ENCODE measurements at places on chromosomes 4 and X.
A peak's percentile ranks its signal among the peaks of the same experiment; 100 is the strongest.

DNA sequence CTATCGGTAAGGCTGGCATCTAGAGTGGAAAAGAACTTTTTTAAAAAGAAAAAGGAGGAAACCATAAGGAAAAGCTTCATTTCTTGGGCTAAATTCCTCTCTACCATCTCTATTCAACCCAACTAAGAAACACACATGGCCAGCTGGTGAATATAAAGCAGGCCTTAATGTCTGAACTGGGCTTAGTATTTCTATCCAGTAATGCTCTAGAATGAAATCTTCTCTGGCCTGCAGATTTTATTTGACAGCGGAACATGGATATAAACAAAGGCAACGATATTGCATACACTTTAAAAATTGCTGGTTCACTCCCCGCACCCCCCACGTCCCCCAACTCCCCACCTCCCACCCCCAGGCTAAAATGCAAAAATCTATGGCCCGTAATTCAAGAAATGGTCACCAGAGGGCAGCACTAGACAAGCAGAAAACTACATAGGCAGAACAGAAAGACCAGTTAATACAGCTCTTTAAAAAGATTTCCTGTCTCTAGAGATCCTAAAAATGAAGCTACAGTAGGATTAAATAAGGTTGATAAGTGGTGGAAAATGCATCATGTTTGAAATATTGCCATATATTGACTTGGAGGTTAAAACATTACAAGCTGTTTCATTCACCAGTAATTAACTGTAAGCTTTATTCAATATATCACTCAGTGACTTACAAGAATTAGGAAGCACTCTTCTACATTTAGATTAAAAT, 155.2 kb upstream of the GALNT7 start:
- peak; percentile 49 for DNase-seq

- DNase-seq: no peak
These were observed 97.6 kb downstream of the HMX1 start for GRCh38 chr4:8774071-8774470.

DNA sequence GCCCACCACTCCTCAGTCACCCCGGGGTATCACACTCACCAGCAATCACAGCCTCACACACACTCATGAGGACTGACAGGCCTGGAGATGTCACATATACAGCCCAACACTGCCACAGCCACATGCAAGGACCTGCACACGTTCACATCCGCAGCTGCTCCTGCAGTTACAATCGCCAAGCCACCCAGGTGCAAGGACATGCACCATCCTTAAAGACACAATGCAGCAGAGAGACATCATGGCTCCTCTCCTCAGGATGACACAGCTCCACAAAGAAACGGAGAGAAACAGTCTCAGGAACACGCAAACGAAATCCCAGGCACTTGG, 1.1 kb downstream of the PCSK1N start:
- no peak for DNase-seq

DNA sequence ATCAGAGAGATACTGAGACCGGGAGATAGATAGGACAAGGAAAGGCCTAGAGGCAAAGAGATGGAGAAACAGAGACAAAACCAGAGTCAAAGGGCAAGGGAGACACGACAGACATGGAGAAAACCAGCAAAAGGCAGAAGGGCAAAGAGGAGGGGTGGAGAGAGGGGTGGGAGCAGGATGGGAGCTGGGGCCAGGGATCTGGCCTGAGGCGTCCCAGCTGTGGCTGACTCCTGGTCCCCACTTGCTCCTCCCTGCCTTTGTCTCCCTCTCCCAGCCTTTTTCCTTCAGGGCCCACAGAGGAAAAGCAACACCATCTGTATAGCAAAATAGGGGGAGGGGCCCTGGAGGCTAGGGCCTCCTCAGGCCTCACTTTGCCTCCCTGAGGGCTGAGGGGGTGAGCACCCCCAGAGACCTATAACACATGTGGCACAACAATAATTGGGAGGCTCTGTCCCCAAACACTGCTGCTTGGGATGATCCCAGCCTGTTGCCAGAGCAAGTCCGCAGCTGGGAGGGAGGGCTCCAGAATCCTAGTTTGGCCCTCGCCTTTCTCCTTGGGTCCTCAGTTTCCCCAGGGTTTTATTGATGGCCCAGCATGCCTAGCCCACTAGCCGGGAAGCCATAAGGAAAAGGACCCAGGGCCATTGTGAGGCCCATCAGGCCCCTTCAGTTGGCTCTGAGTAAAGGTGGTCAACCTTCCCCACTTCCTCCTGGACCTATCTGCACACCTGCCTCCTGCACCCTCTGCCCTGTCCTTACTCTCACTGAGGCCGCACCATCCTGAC, 96.8 kb downstream of the PJA1 start:
- no peak for DNase-seq

DNA sequence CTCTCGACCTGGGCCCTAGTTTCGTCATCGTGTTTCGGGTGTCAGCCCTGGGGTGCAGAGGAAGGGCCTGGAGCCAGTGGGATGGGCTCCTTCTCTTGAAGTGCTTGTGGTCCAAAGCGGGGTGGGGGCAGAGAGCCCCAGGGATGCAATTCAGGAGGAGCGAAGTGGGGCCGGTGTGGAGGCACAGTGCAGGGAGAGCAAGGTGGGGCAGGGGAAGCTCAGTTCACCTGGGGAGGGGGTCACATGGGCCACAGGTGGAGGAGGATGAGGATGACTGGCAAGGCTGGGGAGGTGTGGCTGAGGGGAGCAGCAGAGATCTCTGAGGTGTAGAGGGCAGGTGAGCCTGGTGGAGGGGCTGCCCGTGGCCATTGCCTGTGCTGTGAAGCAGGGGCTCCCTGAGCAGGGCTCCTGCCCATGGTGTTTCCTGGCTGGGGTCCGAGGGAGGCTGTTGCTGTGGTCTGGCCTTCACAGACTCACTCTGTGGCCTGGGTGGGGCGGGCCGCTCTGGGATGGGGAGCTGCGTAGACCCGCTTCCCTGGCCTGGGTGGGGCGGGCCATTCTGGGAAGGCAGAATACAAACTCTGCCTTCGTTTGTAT, 6.9 kb downstream of the SORCS2 start:
- DNase-seq: no peak

DNA sequence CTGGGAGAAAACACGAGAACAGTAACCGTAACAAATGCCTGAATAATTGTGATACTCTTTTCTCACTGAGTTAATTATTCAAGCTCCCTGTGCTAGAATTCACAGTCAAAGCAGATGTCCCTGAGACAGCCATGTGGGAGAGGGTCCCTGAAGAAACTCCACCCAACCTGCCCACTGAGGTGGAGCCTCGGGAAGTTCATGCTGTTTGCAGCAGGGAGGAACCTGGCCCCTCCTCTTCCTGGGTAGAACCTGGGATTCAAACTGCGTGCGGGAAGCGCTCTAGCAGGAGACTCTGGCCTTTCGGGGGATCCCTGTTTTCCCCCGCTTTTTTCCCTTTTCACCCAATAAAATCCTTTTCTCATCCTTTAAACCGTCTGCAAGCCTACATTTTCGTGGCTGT, 20.2 kb upstream of the RHOH start:
- no peak for DNase-seq

- DNase-seq: no peak
These were observed 50.8 kb upstream of the HOPX start for GRCh38 chr4:56731857-56732256.

- DNase-seq: no peak
These were observed 465.5 kb upstream of the ACTRT1 start for GRCh38 chrX:128517691-128518090.

- DNase-seq: no peak
These were observed 42.2 kb downstream of the PPM1K start for GRCh38 chr4:88242144-88242543.

DNA sequence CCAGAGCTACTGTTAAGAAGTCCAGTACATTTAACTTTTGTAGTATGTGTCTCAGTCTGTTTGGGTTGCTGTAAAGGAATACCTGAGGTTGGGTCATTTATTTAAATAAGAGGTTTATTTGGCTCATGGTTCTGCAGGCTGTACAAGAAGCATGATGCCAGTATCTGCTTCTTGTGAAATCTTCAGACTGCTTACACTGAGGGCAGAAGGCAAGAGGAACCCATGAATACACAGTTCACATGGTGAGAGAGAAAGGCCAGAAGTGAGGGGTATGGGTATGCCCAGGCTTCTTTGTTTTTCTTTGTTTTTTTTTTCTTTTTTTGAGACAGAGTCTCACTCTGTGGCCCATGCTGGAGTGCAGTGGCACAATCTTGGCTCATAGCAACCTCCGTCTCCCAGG, 6.0 kb upstream of the CISD2 start:
- no peak for DNase-seq

DNA sequence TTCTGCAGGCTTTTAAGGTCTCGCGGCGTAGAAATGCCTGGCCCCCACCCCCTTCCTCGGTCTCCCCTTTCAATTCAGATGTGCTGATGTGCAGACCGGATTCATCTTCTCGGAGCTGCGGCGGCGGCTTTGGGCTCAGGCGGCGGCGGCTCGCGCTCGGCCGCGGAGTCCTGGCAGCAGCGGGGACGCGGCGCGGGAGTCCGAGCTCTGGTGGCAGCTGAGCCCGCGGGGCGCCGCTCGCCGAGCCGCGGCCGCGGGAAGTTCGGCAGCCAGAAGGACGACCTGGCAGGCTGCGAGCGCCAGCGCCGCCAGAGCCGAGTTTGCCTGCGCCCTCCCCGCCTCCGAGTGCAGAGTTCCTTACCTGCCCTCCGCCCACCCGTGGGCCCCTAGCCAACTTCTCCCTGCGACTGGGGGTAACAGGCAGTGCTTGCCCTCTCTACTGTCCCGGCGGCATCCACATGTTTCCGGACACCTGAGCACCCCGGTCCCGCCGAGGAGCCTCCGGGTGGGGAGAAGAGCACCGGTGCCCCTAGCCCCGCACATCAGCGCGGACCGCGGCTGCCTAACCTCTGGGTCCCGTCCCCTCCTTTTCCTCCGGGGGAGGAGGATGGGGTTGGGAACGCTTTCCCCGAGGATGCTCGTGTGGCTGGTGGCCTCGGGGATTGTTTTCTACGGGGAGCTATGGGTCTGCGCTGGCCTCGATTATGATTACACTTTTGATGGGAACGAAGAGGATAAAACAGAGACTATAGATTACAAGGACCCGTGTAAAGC, 448 bp downstream of the TLL1 start:
- DNase-seq: peak; percentile 36

DNA sequence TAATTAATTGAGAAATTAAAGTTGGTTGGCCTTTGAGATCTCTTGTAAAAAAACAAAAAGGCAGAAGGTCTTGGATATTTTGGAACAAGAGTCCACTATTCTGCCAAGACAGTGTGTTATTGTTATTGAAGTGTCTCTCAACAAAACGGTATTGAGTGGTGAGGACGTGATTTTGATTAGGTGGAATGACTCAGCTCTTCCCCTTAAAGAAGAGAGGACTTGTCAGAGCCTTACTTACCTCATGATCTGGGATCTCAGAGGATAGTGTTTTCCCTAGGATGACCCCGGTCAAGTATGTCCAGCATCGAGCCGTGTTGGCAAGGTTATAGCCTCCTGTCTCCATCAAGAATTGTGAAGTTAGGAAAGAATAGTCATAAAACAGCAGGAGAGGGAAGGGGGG, 110.9 kb downstream of the HDAC8 start:
- DNase-seq: no peak

Measured in fibroblast of skin of scalp (primary cell).